ENCODE measurements at places on chromosomes 7 and 10. TPM values are rescaled to one million over a fixed set of nuclear protein-coding genes. Genes with fewer than 3 reads are reported as not detected.

The LAMTOR4 gene
- 103 TPM for total RNA-seq

The PNLIP gene
- total RNA-seq, result not detected

- H3K27ac ChIP-seq, result no peak overlapping the region
- H3K27me3 ChIP-seq, result no peaks in the 10 kb centered on the region
- no peak for DNase-seq
- no peaks in the 10 kb centered on the region for H3K36me3 ChIP-seq
- no peaks in the 10 kb centered on the region for H3K4me1 ChIP-seq
These were observed 376.1 kb upstream of the MTPN start for GRCh38 chr7:136353287-136353686.

DNA sequence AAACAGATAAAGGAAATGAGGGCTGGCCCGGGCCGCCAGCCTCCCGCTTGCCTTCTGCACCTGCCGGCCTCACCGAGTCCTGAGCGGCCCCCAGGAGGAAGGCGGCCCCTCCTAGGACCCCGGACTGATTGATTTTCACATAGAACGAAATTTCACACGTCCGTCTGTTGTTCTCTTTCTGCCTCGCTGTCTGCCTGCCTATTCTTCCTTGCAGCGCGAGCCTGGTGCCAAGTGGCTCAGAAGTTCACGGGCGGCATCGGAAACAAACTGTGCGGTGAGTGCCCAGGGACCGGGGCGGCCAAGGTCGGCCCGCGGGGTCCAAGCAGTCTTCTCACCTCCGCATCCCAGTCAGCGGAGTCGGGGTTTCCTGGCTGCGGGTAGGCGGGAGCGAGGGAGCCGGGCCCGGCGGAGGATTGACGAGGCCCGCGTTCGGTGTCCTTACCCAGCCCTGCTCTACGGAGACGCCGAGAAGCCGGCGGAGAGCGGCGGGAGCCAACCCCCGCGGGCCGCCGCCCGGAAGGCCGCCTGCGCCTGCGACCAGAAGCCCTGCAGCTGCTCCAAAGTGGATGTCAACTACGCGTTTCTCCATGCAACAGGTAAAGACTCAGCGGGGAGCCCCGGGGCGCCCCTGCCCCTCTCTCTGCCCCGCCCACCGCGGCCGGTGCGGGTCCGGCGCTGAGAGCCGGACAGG is 967 bp downstream of the GAD2 start:
- peaks cover 4% of the 10 kb centered on the region for H3K4me1 ChIP-seq
- DNase-seq, result no peak
- H3K36me3 ChIP-seq, result no peaks in the 10 kb centered on the region
- no peak overlapping the region for H3K27ac ChIP-seq
- peaks cover 95% of the 10 kb centered on the region for H3K27me3 ChIP-seq
- H3K4me3 ChIP-seq, result no peak overlapping the region

GRCh38 chr7:102061981-102062390 is 224.7 kb upstream of the SH2B2 start:
- peak overlapping the region; percentile 37 for H3K27ac ChIP-seq
- H3K27me3 ChIP-seq, result no peaks in the 10 kb centered on the region
- H3K4me1 ChIP-seq, result no peaks in the 10 kb centered on the region
- no peak overlapping the region for H3K4me3 ChIP-seq

GRCh38 chr7:13879994-13880686 is 109.3 kb downstream of the ETV1 start:
- no peaks in the 10 kb centered on the region for H3K27me3 ChIP-seq
- no peak overlapping the region for H3K4me3 ChIP-seq
- no peak for DNase-seq
- no peaks in the 10 kb centered on the region for H3K36me3 ChIP-seq

DNA sequence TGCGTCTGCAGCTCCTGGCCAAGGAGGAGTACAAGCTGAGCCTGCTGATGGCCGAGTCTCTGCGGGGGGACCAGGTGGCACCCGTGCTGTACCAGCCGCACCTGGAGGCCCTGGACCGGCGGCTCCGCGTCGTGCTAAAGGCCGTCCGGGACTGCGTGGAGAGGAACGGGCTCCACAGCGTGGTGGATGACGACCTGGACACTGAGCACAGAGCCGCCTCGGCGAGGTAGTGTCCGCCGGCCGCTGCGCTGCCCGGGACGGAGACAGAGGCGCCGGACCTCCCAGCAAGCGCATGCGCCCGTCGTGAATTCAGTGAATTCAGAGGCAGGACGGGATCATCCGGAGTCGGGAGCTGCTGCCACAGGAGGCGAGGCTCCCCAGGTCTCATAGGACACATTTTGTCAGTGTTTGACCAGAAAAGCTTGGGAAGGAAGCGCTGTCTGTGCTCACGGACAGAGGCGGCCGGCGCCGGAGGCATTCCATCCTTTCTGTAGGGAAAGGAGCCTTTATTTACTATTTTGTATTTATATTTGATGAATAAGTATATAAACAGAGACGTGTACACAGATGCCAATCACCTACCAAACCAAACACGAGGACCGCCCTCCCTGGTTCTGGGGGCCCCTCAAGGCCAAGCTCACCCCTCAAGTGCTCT is 30.1 kb upstream of the FOXL3 start:
- H3K4me3 ChIP-seq, result no peak overlapping the region
- no peak overlapping the region for H3K27ac ChIP-seq
- no peaks in the 10 kb centered on the region for H3K4me1 ChIP-seq

DNA sequence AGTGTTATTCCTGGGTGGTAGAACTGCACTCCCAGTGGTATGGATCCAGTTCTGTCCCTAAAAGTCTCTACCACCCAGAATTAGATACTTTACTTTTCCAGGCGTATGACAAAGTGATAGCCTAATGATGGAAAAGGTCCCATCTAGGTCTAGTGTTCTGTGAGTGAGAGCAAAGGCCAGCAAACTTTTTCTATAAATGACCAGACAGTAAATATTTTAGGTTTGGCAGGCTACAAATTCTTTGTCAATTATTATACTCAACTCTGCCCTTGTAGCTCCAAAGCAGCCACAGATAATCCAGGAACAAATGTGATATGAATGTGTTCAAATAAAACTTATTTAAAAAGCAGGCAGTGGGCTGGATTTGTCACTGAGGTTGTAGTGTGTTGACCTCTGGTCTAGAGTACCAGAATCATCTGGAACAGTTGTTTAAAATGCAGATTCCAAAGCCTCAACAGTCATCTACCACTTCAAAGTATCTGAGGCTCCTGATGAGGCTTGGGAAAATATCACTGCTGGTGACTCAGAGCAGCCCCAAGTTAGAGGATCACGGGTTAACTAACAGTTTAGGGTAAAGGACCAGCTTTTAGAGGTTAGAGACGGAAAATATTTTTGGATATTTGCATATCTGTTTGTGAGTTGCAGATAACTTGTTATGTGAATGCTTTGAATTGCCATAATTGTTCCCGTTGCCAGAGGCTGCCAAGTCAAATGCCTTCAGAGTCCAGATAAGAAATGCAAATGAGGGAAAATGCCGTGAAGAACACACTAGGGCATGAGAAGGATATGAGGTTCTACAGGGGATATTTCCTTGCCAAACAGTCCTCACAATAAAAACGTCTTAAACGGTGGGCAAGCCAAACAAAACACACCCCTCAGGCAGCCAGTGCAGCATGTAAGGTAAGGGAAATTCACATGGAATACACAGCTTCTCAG is 19.4 kb downstream of the NRAP start:
- no peaks in the 10 kb centered on the region for H3K36me3 ChIP-seq
- H3K4me3 ChIP-seq, result no peak overlapping the region
- H3K27me3 ChIP-seq, result no peaks in the 10 kb centered on the region
- DNase-seq, result no peak

GRCh38 chr7:39383136-39383535 is 183.1 kb upstream of the YAE1 start:
- DNase-seq, result no peak
- H3K27ac ChIP-seq, result no peak overlapping the region
- H3K4me1 ChIP-seq, result no peaks in the 10 kb centered on the region
- no peak overlapping the region for H3K4me3 ChIP-seq
- H3K27me3 ChIP-seq, result no peaks in the 10 kb centered on the region

DNA sequence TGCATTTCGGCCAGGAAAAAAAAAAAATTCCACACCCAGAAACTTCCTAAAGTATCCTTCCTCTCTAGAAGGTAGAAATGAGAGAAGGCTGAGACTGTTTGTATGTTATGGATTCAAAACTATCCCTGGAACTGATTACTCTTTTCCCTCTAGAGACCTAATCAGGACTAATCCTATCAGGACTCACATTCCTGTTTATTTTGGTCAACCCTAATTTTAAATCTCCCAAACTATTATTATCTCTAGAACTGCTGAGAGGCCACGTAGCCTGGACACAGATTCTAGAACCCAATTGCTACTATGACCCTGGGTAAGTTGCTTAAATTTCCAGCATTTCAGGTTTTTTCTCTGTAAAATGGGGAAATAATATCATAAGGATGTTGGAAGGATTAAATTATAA is 346.8 kb upstream of the MEOX2 start:
- no peak for DNase-seq
- no peaks in the 10 kb centered on the region for H3K36me3 ChIP-seq
- H3K27ac ChIP-seq, result no peak overlapping the region
- no peak overlapping the region for H3K4me3 ChIP-seq

GRCh38 chr10:22110761-22111160 is 107.1 kb downstream of the EBLN1 start:
- no peak for DNase-seq
- no peak overlapping the region for H3K4me3 ChIP-seq
- H3K27ac ChIP-seq, result no peak overlapping the region
- H3K27me3 ChIP-seq, result no peaks in the 10 kb centered on the region
- no peaks in the 10 kb centered on the region for H3K36me3 ChIP-seq

The CPEB3 gene
- 3.5 TPM for total RNA-seq

DNA sequence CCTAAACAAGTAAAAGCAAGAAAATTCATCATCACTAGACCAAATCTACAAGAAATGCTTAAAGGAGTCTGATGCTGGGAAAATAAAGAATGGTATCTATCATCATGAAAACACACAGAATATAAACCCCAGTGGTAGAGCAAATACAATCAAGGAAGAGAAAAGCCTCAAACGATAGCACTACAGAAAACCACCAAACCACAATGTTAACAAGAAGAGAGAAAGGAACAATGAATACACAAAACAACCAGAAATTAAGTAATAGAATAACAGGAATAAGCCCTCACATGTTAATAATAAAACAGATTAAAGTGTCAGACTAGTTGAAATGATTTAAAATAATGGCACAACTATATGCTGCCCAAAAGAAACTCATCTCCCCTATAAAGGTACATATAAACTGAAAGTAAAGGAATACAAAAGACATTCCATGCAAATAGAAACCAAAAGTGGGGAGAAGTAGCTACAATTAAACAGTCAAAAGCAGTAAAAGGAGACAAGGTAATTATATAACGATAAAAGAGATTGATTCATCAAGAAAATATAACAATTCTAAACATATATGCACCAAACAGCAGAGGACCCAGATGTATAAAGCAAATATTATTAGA is 77.3 kb downstream of the JMJD1C start:
- no peak overlapping the region for H3K4me3 ChIP-seq
- peak overlapping the region; percentile 24 for H3K27ac ChIP-seq
- DNase-seq, result no peak
- no peaks in the 10 kb centered on the region for H3K4me1 ChIP-seq

The DBF4 gene
- total RNA-seq, result 14.1 TPM

DNA sequence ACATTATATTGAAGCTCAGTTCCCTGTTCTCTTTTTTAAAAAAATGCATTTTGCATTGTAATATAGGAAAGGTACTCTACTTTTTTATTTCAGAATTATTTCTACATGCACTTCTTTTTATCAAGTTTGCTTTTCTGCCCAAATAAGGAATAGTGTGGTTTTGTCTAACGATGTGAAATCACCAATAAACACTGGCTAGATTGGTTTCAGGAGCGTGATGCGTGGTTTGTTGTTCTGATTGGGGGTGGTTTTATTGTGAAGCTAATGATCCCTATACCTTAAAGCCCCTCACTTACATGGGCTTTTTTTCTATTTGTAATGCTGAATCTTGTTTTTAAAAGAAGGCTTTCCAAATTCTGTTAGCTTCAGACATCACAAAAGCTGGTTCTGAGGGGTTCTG is 17.6 kb downstream of the ENTPD7 start:
- no peaks in the 10 kb centered on the region for H3K4me1 ChIP-seq
- H3K27me3 ChIP-seq, result no peaks in the 10 kb centered on the region
- no peak overlapping the region for H3K27ac ChIP-seq

The THSD7A gene
- total RNA-seq, result 4.6 TPM

DNA sequence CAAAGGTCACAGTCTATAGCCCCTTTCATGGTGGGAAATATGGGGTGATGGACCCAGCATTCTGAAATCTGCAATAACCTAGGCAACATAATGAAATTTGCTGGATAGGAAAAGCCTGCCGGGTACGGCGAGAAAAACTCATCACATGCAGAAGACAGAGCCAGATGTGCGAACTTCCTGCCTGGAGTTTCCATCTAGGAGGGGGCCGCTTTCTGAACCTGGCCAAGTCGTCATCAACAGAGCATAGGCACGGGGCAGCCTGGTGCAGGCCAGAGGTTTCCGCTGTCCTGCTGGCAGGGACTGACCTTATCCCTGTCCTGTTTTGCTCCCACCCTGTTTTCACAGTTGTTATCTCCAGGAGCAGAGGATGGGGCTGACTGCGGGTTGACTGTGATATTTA is 27.4 kb downstream of the CCDC3 start:
- H3K36me3 ChIP-seq, result no peaks in the 10 kb centered on the region
- no peak overlapping the region for H3K4me3 ChIP-seq
- no peaks in the 10 kb centered on the region for H3K4me1 ChIP-seq
- H3K27ac ChIP-seq, result no peak overlapping the region
- no peaks in the 10 kb centered on the region for H3K27me3 ChIP-seq

GRCh38 chr7:145698526-145699262 is 417.9 kb upstream of the CNTNAP2 start:
- DNase-seq, result no peak
- H3K36me3 ChIP-seq, result no peaks in the 10 kb centered on the region
- no peak overlapping the region for H3K27ac ChIP-seq
- H3K4me3 ChIP-seq, result no peak overlapping the region
- no peaks in the 10 kb centered on the region for H3K27me3 ChIP-seq
- no peaks in the 10 kb centered on the region for H3K4me1 ChIP-seq

- H3K4me3 ChIP-seq, result no peak overlapping the region
- no peak overlapping the region for H3K27ac ChIP-seq
- no peaks in the 10 kb centered on the region for H3K4me1 ChIP-seq
- H3K27me3 ChIP-seq, result no peaks in the 10 kb centered on the region
These were observed 109.9 kb upstream of the ABI1 start for GRCh38 chr10:26970667-26971066.

DNA sequence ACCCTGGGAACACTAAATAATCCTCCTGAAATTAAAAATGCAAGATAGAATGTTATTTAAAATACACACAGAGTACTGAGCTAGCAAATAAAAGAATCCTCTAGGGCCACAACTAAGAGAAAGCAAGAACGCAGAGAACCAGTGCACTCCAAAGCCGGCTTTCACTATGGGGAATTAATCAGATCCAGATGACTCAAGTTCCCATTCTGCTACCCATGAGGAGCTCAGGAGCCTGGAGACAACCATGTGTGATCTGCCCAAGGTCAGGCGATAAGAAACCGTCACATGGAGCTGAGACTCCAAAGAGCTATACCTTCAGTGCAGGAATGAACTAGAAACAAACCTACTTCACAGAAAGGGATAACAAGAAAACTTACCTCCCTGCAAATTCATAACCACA is 19.5 kb upstream of the CYREN start:
- no peak overlapping the region for H3K4me3 ChIP-seq
- no peaks in the 10 kb centered on the region for H3K36me3 ChIP-seq
- no peak overlapping the region for H3K27ac ChIP-seq
- no peak for DNase-seq

Data from left lung (tissue), 14 donors.